ENCODE measurements at places on chromosomes 5 and 9.

GRCh38 chr9:34200092-34200491 is 21.2 kb downstream of the UBAP1 start:
- no peak for DNase-seq

DNA sequence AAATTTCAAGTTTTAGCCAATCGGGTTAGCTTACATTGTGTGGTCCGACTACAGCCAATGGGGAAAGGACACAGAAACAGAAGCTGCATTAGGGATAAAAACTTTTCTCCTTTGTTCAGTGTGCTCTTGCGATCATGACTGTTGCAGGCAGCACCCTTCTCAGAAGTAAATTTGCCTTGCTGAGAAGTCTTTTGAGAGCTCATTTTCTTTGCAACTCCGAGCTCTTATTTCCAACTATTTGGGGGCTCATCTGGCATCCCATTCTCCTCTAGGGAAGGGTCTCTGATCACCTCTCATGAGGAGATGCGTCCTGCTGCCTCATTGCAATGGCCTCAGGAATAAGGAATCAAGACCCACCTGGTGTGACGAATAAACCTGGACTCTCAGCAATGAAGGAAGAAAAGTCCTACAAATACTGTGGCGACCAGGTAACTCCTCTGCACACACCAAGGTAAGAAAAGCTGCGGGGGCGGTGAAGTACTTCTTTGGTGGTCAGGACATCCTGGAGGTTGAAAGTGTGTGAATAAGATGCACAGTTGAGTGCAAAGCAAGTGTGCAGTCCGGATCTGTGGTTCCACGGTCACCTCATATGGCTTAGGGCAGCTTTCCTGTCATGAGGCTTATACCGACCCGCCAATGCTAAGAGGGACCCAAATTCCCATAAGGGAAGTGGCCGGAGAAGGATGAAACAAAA is 20.4 kb downstream of the CNOT8 start:
- no peak for DNase-seq

DNA sequence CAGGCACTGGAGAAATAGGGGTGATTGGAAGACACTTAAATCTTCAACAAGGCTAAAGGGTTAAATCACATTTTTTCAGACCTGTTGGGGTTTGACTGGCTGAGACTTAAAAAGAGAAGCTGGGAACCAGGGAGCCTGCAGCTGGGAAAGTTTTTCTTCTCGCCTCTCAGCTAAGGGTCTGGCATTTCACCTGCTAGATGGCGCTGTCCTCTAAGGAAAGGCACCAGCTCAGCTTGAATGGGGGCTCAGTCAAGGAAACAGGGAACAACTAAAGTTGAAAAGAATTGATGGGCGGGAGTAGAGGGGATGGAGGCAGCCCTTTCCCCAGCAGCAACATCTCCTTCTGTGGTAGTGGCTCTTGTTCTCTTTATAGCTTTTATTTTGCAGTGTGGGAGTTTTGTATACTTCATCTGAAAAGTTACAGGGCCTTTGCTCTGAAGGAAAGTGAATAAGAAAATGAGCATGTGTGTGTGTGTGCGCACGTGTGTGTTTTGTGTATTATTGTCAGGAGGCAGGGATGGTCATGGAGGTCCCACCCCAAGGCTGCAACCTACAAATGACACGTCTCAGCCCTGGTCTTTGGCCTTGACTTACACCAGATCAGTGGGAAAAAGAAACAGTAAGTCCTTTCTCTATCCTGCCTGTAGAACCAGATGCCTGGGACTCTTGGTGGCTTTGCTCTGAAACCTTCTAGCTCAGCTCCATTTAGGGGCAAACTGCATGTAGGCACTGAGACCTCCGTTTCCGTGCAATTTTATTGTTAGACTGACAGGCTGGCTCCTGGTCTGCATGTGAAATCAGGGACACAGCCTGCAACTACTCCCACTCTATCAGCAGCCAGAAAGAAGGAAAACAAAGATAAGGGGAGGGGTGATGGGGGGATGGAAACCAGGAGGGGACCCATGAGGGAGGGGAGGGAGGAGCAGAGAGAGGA is 316.2 kb upstream of the CLINT1 start:
- DNase-seq = no peak

DNA sequence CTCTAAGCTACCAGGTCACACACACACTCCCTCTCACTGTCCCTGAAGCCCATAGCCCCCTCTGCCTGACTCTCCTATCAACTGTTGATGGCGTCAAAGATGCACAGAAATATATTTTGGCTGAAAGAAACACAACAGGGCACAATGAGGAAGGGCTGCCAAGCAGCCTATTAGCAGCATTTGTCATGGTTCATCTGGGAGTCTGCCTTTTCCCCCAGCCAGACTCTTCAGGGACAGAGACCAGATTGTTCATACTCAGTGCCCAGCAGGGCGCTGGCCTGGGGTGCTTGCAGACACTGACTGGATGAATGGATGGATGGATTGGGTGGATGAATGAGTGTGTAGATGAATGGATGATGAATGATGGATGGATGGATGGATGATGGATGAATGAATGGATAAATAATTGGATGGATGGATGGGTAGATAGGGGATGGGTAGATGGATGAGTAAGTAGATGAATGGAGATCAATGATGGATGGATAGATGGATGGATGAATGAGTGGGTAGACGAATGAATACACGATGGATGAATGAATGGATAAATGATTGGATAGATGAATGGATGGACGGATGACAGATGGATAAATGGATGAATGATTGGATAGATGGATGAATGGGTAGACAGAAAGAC is 90.5 kb downstream of the ADAMTS2 start:
- DNase-seq = no peak

GRCh38 chr5:140927228-140927573 is 1.1 kb downstream of the PCDHAC1 start:
- no peak for DNase-seq

- DNase-seq = no peak
Observed at GRCh38 chr5:61450493-61451279, 118.6 kb downstream of the ZSWIM6 start.

- DNase-seq = no peak
Observed at GRCh38 chr5:153373130-153373498, 117.4 kb upstream of the GRIA1 start.

GRCh38 chr9:137017071-137017470 is 11.0 kb downstream of the ABCA2 start:
- DNase-seq = no peak

DNA sequence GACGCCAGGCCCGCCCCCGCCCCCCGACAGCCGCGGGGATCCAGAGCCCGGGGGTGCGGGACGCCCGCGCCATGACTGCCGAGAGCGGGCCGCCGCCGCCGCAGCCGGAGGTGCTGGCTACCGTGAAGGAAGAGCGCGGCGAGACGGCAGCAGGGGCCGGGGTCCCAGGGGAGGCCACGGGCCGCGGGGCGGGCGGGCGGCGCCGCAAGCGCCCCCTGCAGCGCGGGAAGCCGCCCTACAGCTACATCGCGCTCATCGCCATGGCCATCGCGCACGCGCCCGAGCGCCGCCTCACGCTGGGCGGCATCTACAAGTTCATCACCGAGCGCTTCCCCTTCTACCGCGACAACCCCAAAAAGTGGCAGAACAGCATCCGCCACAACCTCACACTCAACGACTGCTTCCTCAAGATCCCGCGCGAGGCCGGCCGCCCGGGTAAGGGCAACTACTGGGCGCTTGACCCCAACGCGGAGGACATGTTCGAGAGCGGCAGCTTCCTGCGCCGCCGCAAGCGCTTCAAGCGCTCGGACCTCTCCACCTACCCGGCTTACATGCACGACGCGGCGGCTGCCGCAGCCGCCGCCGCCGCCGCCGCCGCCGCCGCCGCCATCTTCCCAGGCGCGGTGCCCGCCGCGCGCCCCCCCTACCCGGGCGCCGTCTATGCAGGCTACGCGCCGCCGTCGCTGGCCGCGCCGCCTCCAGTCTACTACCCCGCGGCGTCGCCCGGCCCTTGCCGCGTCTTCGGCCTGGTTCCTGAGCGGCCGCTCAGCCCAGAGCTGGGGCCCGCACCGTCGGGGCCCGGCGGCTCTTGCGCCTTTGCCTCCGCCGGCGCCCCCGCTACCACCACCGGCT is 1.0 kb downstream of the FOXE1 start:
- peak; percentile 24 for DNase-seq

DNA sequence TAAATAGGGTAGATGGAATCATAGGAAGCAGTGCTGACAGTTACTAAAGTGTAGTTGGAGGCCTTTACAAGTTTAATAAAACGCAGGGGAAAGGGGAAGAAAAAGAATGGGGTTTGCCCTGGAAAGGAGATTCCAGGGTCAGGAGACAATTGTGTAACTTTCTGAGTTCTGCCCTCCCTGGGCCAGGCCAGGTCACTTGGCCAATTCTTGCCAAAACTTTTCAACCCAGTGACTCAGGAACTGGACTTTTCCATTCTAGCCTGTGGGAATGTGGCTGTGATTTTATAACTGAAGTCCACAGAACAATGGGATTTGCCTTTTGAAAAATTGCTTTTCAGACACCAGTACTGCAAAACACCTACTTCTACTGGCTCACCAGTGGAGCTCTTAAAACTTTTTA is 289.8 kb upstream of the ANKRD55 start:
- no peak for DNase-seq

- no peak for DNase-seq
Observed at GRCh38 chr9:88447431-88447830, 59.2 kb downstream of the SPIN1 start.

GRCh38 chr5:95927927-95928723 is 33.5 kb downstream of the ELL2 start:
- DNase-seq = no peak

DNA sequence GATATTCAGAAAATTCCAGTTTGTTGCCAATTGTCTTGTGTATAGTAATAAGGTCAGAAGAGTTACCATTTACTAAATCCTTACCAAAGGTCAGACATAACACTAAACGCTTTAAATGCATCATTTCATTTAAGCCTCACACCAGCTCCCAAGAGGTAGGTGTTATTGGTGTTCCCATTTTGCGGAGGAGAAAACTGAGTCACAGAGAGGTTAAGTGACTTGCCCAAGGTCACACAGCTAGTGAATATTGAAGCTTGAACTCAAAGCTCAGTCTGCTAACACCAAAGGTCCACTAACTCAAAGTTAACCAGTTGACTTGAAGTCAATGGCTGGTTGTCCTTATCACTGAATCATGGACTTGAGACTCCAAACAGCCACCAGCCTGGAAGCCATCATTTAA is 40.8 kb upstream of the NTNG2 start:
- DNase-seq = no peak

DNA sequence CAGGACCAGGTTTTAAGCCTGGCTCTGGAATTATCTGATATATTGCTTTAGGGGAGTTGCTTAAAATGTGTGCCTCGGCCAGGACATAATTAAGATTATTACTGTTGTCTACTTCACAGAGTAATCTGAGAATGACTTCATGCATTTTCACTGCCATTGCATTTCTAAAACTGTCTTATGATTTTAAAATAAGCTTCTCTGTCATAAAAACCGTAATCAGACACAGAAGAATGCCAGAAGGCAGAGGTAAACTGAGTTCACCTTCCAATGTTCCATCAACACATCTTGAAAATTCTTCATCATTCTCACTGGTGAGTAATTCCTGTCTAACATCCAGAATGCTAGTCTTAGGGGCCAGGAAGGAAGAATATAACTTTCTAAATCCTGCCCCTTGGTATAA is 47.1 kb downstream of the ISOC1 start:
- no peak for DNase-seq

GRCh38 chr9:92669527-92669889 is 423 bp downstream of the IPPK start:
- peak; percentile 16 for DNase-seq

GRCh38 chr5:65072850-65073249 is 304.1 kb downstream of the CWC27 start:
- no peak for DNase-seq

GRCh38 chr9:121598167-121598964 is 53.1 kb upstream of the DAB2IP start:
- DNase-seq = no peak

DNA sequence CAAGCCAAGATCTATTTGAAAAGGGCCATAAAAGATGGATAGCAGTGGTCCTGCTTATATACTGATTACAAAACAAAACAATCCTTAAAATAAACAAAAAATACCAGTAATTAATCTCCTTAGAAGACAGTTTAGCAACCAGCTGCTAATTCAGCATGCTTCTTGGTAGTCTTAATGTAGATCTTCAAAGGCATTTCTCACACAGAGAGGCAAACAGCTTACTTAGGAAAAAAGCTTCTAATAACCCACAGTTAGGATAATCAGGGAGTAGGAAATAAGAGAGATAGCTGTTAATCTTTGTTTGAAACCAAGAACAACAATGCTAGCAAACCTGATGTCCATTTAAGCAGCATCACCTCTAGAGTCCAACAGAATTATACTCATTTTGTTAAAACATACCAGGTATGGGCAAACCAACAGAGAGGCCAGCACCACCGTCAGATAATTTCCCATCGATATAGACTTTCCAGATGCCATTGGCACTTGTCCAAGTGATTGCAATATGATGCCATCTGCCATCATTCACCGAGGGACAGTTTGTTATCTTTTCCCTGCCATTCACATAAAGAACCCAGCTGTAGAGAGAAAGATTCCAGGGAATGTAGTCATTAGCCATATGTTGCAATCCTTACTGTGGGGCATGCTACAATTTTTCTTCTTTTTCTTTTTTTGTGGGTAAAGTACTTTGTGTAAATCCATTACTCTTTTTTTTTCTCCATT is 105.6 kb upstream of the TXNDC8 start:
- DNase-seq = no peak

DNA sequence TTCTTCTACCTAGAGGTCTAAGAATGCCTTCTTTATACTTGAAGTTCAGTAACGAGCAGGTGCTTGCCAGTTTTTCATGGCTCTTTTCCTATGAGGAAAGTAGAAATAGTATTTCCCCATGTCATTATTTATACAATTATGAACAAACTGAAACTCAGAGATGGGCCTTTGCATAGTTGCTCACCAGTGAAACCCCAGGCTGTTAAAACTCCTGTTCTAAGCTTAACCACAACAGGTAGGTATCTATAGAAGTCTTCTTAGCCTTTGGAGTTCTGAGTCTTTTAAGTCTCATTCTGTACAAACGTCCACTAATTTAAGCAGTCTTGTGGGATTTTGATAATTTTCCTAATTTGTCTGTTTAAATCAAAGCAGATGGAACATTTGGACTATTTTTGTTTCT is 90.1 kb downstream of the STARD4 start:
- no peak for DNase-seq

DNA sequence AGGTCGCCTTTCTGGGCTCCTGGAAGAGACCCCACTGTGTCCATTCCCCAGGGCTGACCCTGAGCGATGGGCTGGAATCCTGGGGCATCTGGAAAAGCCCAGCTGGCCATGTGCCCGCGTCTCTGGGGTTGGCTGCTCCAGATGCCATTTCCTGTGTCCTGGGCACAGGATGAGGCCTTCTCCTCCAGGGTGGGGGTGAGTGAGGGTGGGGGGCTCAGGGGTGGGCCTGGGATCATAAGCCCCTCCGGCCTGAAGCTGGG is 30.7 kb downstream of the PAEP start:
- no peak for DNase-seq
